NCI-H524 (cell line): ENCODE measurements at places on chromosomes 13 and 19.

DNA sequence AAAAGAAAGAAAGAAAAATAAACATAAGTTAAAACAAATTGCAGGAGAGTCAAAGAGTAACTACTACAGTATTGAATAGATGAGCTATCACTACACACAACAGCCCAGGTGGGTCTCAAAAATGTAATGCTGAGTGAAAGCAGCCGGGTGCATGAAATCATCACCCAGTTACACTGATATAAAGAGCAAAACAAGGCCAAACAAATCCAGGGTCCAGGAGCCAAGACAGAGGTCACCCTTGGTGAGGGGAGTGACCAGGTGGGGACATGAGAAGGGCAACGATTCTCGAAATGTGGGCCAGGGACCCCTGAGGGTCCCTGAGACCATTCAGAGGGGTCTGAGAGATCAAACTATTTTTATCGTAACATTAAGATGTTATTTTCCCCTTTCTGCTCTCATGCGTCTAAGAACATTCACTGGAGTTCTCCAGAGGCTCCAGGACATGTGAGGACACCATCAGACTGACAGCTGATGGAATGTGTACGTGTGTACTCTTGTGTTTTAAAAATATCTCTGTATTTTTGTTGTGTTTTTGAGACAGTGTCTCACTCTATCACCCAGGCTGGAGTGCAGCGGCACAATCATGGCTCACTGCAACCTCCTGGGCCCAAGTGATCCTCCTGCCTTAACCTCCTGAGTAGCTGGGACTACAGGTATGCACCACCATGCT is 10.6 kb downstream of the COQ8B start:
- no peak for DNase-seq

DNA sequence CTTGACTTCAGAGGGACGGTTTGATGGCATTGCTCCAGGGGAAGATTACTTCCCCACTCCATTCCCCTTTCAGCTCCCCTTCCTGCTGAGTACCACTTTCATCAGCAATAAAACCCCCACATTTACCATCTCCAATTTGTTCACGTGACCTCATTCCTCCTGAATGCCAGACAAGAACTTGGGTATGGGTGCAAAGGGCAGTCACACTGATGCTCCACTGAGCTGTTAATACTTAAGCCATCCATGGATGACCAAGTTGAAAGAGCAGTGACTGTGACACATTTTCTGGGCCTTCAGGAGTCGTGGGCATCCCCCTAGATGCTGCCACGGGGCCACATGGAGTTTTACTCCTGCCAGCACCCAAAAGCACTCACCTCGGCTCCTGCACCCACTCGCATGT is 93.1 kb downstream of the STOML3 start:
- DNase-seq, result no peak

DNA sequence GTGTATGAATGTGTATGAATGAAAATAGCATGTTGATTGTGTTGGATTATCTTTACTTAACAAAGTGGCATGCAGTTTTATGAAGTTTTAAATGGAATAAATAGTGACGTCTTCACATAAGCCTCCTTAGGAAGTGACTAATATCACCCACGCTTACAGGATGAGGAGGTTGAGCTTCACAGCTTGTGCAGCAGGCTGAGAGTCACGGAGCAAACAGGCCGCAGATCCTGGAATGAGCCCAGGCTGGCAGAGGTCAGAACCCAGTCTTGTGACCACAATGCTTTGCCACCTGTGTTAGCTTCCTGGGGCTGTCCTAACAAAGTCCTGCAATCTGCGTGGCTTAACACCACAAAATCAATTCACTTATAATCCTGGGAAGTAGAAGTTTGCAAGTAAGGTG is 20.8 kb downstream of the LAIR2 start:
- DNase-seq, result no peak

DNA sequence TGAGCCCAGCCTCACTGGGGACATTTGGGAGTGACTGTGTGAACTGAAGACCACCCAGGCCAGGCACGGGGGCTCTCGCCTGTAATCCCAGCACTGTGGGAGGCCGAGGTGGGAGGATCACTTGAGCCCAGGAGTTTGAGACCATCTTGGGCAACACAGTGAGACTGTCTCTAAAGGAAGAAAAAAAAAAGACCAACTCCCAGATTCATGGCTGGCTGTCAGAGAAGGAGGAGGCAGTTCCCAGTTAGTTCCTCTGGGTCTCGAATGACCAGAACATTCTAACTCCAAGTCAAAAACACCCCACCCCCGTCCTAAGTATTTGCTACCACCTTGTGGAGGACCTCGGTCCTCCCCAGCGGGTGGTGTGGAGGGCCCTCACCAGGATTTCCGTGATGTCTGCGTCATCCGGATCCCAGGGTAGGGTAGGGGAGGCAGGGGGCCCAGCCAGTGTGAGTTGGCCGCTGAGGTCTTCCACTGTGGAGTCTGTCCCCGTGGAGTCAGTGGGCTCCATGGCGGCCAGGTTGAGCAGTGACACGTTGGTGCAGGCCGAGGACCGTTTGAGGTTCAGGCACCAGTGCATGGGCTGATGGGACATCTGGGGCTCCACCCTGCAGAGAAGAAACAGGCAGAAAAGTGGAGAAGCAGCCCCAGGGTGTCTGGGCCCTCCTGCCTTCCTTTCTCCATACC is 1.3 kb downstream of the TSKS start:
- no peak for DNase-seq

GRCh38 chr19:29893606-29894284 is 48.3 kb upstream of the URI1 start:
- DNase-seq, result no peak

- no peak for DNase-seq
Observed at GRCh38 chr19:22914646-22915045, 82.6 kb downstream of the ZNF723 start.

DNA sequence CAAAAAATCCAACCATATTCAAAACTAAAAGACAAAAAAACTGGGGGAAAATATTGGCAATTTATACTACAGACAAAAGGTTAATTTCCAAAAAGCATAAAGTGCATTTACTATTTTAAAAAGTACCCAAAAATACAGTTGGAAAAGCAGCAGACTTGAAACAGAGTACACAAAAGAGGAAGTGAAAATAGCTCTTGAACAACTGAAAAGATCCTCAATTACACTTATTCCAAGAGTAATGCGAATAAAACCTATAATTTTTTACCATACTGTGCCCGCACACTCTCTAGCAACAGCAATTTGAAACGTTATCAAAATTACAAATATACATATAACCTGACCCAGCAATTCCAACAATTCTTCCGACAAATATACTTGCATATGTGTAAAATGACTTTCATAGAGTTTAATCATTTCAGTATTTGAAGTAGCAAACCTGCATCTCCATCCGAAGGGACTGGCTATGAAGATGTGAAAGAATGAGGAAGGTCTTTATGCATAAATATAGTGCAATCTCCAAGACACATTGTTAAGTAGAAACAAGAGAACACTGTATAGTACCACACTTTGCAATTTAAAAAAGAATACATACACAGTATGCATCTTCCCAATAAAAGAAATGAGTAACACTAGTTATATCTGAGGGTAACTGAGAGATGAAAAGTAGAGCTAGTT is 25.4 kb downstream of the ALG5 start:
- DNase-seq, result no peak

- no peak for DNase-seq
Observed at GRCh38 chr19:4538601-4538954, 1.3 kb downstream of the LRG1 start.

DNA sequence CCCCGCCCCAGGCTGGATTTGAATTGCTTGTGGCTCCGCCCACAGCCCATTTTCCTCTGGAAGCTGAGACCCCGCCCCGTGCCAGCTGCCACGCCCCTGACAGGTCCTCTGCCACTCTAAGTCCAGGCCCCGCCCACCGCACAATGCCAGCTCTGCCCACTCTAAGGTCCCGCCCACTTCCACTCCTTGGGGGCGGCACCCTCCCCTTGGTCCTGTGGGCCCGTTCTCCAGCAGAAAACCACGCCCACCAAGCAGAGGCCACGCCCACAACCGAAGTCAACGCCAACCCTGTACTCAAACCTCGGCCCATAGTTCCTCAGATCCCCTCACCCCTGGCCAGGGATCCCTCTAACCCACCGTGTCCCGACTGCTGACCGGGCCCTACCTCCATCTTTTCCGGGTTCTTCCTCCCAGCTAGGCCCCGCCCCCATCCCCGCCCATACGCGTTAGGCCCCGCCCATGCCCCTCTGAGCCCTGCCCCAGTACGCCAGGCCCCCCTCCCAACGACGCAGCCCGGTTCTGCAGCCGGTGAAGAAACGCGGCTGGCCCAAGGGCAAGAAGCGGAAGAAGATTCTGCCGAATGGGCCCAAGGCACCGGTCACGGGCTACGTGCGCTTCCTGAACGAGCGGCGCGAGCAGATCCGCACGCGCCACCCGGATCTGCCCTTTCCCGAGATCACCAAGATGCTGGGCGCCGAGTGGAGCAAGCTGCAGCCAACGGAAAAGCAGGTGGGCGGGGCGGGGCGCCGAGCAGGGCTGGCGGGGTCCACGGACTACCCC is 1.3 kb downstream of the HMG20B start:
- DNase-seq, result peak; percentile 19

- DNase-seq, result no peak
Observed at GRCh38 chr19:15184776-15185175, 16.0 kb downstream of the NOTCH3 start.

DNA sequence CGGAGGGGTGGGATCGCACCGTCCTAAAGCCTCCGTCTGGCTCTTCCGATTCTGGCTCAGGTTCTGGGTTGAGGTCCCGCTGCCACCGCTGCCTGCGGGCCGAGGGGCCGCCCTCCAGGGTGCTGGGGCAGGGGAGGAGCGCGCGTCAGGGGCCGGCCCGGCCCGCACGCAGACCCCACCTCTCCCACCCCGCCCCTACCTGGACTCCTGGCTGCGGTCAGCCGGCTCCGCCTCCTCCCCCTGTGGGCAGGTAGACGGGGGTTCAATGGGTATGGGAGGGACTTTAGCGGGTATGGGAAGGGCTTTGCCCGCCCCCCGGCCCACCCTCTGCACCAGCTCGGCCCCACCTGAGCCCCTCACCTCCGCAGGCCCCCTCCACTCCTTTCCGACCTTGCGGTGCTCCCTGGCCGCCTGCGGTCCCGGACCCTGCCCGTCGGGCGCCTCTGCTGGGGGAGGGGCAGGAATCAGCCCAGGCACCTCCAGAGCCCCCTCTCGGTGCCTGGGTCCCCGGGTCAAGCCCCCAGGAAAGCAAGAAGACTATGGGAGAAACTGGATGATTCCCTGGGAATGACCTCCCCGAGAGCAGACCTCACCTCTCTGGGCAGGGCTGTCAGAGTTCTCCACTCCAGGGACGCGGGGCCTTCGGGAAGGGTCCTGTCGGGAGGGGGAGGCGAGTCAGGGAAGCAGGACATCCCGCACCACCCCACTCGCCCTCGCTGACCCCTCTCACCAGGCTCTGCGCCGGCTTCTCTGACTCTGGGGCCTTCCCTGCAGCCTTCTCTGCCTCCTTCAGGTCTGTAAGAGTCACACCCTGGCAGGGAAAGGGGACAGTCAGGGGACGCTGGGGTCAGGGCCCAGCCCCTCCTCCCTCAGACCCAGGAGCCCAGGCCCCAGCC is 17.0 kb downstream of the EPS8L1 start:
- no peak for DNase-seq

DNA sequence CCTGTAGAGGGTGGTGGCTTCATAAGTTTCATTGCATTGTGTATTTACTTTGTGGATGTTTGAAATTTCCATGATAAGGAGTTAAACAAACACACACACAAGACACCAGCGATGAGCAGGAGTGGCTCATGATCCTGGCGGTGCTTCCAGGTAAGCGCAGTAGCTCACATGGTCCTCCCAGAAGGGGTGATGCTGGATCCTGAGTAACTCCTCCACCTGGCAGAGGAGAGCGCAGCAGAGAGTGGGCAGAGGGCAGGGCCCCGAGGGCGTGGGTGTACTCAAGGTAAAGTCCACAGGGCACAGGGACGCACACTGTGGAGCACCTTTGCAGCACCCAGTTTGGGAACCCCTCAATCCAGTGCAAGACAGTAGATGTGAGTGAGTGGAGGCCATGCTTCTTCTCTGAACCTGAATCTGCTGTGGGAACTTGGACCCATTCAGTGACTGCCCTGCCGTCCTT is 54.0 kb downstream of the RFX2 start:
- DNase-seq, result no peak

GRCh38 chr19:11338569-11339253 is 746 bp downstream of the RAB3D start:
- no peak for DNase-seq

GRCh38 chr19:54357381-54357780 is 7.3 kb downstream of the LAIR1 start:
- DNase-seq, result no peak

DNA sequence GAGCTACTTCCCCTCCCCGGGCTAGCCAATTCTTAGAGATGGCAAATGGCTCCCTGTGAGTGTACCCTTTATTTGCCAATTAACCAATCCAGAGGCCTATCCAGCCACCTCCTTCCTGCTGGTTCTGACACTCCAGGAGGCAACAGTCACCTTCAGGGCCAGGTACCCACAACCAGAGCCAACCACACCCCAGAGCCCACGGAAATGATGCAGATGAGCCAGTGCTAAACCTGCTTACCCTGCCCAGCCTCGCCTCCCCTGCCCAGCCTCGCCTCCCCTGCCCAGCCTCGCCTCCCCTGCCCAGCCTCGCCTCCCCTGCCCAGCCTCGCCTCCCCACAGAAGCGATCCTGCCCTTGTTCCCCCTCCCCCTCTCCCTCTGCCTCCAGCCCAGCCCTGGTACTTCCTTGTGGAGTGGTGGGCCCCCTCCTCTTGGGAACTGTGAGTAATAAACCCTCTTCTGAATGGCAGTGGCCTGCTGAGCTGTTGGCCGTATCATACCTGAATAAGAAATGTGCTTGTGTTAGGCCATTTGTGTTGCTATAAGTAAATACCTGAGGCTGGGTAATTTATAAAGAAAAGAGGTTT is 173.8 kb upstream of the RNF113B start:
- DNase-seq, result no peak

GRCh38 chr19:42206871-42207755 is 10.4 kb downstream of the DEDD2 start:
- DNase-seq, result no peak

DNA sequence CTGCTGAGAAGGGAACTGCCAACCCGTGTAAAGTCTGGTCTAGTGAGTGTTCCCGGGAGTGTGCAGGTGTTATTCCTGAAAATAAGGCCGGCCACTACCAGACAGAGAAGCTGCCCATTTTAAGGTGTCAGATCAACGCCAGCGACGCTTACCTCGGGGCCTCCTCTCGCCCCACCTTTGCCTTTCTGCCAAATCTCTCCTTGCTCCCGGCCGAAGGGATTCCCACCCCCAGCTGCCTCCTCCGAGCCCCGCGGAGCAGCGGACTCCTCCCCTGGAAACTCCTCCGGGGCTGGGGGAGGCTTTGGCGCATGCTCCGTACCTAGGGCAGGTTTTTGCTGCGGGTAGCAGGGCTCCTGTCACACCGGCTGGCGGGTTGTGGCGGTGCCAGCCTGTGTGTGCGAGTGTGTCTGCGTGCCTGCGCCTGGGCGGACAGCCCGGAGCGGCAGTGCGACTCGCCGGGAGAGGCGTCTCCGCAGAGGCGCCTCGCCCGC is at the start of gene HS6ST3:
HS6ST3 (plus strand) TSS at position 359 of the 491 bp plus-strand sequence.
- DNase-seq, result peak; percentile 66

DNA sequence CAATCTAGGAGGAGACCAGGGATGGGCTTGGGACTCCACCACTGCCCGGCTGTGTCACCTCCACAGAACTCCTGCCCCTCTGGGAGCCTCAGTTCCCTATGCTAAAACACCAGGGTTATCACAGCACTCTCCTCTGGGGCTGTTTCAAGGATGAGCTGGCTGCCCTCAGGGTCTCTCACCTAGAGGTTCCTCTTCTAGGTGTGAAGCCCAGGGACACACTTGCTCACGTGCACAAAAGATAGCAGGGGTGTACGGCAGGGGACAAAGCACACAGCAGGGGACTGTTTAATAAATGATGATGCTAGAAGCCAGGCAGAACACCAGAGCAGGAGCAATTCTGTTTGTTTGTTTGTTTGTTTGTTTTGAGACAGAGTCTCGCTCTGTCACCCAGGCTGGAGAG is 16.8 kb upstream of the LYPD3 start:
- DNase-seq, result no peak
